ENCODE measurements at places on chromosomes 4 and X.

- peak; percentile 10 for DNase-seq
These were observed 584 bp downstream of the TMEM271 start for GRCh38 chr4:575281-576141.

DNA sequence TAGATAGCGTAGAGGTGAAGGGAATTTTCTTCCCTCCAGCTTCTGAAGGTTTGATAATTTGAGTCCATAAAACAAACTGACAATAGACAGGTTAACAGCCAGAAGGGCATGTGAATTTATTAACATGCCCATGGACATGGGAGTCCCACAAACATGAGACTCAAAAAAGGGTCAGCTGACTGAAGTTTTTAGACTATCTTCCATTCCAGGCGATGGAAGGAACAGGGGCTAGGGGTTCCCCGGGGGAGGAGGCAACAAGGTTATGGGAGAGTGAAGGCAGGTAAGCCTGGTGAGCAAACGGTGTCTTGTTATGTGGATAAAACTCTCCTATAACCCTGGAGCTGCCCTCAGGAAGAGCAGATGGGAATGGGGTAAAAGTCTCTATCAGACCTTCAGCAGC is 81.5 kb upstream of the SORBS2 start:
- no peak for DNase-seq

- DNase-seq: no peak
These were observed 398.6 kb upstream of the TECRL start for GRCh38 chr4:64807821-64808220.

DNA sequence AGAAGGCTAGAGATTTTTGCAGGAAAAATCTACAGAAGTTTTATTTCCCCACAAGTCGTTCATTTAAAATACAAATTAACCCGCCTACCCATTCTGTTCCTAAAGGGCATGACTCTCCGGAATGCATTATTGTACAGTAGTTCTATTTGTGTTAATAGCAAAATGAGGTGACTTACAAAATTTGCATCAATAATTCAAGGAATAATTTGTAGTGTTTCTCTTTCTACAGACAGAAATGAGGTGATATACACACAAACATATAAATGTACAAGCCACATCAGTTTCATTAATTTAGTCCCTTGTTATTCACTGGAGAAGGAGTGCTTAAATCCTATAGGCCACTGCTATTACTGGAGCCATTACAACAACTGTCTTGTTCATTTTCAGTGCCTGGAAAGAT is 501.3 kb upstream of the DIAPH2 start:
- no peak for DNase-seq

GRCh38 chr4:177079327-177079726 is 230.3 kb upstream of the NEIL3 start:
- no peak for DNase-seq

DNA sequence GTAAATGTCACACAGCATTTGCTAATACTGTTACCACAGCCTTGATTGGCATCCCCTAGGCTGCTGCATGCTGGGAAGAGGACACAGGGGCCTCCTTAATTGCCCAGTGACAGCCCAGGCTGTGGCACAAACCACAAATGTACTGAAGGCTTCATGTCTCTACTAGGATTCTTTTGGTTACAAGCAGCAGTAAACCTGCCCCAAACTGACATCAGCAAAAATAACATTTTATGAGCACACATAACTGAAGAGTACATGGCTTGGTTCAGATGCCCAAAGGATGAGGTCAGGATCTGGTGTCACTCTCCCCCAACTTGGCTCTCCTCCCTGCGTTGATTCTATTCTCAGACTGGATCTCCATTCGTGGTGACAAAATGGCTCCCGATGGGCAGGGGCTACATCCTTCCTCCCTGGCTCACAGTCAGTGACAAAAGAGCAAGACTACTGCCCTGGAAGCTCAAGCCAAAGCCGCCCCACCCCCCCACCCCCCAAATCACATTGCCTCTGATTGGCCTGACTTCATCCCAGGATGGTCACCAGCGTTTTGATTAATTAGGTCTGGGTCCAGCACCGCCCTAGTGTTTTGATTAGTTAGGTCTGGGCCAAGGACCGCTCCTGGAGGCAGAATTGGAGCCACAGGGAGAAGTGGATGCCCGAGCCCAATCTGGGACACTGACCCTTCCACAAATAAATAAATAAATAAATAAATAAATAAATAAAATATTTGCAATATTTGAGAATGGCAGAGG is 180.5 kb upstream of the RBPJ start:
- DNase-seq: no peak

DNA sequence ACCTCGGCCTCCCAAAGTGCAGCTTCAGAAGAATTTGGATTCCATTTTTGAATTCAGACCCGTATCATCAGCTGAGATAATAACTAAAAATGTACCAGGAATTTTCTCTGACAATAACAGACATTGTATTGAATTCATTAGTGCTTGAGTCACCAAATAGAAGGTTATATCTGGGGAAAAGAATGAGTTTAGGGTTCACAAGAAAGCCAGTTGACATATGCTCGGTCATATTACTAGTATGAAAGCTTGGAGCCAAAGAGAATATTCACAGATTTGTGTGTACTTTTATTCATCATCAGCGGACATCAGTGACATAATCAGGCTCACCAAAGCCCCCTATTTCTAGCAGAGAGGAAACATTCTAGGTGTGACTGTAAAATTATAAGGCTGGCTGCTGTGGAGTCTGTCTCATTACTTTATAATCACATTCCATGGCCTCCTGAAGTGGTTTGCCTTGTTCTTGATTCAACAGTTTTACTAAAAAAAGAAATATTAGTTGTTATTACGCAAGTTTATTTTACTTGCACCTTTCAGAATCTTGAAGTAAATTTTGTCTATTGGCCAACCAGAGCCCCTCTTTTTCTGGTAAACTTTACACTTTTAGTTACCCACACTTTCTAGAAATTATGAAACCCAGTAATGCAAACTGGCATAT is 14.6 kb upstream of the DCTD start:
- no peak for DNase-seq

- DNase-seq: no peak
These were observed 205.2 kb upstream of the CASK start for GRCh38 chrX:42128587-42128986.

DNA sequence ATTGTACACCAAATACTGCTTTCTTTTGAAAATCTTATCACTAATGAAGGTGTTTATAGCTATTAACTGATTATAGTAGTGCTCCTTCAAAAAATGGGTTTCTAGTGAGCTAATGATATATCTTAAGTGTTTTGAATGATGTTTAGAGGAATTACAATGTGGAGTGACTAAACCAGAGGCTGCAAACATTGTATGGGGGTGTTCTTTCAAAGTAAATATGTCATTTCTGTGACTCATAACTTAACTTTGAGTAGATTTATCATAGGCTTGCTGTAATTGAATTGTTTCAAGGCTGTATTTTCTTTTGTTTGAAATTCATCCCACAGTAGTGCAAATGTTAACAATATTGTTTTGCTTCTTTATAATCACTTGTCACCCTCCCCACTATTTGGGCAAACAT is 141.6 kb downstream of the IL1RAPL2 start:
- no peak for DNase-seq

GRCh38 chr4:30543057-30543456 is 177.1 kb upstream of the PCDH7 start:
- DNase-seq: no peak

DNA sequence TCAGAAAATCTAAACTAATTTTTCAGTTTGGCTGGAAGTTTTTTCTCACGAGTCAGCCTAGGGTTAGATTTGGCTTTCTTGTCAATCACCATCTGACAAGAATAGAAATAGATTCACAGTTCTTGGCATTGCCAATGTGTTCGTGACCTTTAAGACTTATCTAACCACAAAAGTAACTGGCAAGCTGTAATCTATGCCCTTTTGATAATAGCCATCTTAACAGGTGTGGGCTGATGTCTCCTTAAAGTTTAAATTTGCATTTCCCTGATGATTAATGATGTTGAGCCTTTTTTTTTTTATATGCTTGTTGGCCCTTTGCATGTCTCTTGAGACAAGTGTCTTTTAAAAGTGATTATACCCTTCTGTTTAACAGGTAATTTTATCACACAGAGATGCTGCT is 460.3 kb upstream of the PRKX start:
- no peak for DNase-seq

- no peak for DNase-seq
These were observed 694 bp downstream of the TBL1X start for GRCh38 chrX:9465380-9466123.

GRCh38 chrX:17597836-17598439 is 139.4 kb upstream of the SCML1 start:
- peak; percentile 74 for DNase-seq

- no peak for DNase-seq
These were observed 151.3 kb downstream of the USP46 start for GRCh38 chr4:52507774-52508173.

DNA sequence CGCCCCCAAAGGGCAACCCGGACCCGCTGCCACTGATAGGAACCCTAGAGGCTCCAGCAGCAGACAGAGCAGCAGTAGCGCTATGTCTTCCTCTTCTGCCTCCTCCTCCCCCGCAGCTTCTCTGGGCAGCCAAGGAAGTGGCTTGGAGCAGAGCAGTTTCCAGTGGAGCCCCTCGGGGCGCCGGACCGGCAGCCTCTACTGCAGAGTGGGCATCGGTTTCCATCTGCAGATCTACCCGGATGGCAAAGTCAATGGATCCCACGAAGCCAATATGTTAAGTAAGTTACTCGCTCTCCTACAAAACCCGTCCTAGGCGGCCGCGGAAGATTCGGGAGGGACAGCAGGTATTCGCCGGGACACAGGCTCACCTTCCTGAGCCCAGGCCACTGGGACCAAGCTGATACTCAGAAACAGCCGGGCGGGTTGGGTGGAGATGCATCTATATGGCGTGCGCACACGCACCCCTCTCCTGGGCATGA is 477 bp downstream of the FGF5 start:
- no peak for DNase-seq

GRCh38 chrX:74781507-74782034 is 143.7 kb downstream of the NEXMIF start:
- no peak for DNase-seq

GRCh38 chr4:173538148-173538908 is 8.3 kb upstream of the HAND2 start:
- no peak for DNase-seq

- no peak for DNase-seq
These were observed 207.6 kb upstream of the PITX2 start for GRCh38 chr4:110830461-110830860.

GRCh38 chr4:124902001-124902515 is 189.5 kb upstream of the ANKRD50 start:
- DNase-seq: no peak

DNA sequence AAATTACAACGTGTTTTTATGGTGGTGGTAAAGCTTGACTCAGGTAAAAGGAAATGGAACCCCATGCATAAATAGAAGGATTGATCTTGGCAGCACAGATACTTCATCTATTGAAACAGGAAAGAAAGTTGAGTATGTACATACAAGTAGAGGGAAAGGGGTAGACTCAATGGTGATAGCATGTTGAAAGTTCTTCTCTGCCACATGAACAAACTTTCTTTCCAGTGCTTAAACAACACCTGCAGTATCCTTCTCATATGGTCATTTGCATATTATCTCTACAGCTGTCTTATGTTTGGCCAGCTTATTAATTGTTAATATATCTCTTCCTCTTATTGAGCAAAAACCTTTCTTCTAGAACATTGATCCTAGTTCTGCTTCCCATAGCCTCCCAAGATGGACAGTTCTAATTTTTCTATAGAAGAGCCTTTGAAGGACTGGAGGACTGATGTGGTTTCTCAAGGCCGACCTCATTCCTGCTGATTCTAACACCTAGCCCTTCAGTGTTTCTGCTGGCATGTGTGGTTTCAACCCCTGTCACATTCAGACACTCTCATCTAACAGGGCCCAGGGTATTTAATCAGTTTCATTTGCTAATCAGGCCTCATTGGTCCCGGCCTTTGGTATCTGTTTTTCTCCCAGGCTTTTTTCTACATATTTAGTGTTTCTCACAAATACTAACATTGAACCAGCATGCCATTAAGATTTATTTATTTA is 108.1 kb upstream of the SPRY1 start:
- DNase-seq: no peak

DNA sequence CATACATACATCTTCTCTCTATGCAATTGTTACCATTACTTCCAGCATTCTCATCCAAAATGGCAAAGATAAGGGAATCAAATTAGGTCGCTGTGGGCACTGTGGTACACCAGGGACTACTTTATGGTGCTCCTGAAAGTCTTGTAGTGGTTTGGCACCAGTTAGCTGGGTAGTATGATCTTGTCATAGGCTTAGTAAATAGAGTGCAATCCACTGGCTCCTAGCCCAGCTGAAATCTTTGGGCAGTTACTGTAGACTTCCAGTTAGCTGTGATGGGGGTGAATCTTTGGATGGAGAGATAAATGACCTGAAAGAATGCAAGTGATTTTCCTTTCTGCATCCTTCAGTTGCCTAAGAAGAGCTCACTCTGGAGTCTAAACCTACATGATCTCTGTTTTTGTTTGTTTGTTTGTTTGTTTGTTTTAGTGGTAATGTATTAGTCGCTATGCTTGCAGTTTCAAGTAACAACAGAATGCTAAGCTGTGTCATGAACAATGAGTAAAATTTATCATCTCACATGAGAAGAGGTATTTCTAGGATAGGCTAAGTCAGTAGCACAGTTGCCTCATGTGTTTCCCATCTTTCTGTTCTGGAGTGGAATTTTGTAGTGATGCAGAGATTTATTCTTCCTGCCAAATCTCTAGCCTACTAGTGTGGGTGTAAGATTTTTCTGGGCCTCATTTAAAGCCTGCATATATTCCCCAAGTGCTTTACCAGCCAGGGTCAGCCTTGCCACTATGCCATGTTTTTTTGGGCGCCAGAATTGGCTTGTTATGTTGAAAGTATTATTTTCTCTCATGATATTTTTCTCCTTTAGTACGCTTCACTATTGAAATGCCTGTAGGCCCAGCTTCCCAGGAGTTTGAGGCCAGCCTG is 24.2 kb downstream of the HERC3 start:
- no peak for DNase-seq

DNA sequence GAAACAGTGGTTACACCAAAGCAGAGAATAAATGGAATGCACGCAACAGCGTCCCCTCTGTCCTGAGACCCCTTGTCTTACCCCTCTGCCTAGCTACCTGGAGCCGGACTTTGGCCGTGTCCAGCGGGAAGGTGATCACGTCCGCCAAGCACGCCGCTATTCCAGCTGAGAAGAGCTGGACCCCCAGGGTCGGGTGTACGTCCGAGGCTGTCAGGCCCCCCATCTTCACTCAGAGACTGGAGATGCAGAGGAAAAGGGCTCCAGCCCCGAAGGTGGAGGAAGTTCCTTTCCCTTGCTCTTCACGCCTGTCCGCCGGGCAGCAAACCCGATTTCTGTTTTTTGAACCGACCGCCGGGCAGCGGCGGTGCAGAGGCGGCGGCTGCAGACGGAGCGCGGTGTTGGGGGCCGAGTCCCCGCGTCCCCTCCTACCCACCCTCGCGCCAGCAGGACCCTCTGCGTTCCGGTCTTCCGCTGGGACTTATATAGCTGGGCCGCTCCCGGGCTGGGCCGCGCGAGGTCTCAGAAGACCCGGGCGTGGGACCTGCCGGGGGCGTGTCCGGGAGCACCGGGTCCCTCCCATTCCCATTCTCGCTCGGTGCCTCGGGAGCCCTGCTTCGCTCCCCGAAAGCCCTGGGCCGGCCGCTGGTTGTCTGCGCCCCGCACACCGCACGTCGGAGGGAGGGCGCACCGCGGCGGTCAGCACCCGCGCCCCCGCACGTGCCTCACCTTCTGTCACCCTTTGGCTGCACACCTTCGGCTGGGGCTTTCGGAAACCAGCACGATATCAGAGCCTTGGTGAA is at the start of gene UCP1:
UCP1 (minus strand) TSS at position 455 of the 800 bp plus-strand sequence; CDS start at position 223, 232 bp downstream.
- no peak for DNase-seq

GRCh38 chr4:16727218-16727617 is 171.2 kb downstream of the LDB2 start:
- DNase-seq: no peak
